ENCODE measurements at places on chromosomes 3 and 15.

DNA sequence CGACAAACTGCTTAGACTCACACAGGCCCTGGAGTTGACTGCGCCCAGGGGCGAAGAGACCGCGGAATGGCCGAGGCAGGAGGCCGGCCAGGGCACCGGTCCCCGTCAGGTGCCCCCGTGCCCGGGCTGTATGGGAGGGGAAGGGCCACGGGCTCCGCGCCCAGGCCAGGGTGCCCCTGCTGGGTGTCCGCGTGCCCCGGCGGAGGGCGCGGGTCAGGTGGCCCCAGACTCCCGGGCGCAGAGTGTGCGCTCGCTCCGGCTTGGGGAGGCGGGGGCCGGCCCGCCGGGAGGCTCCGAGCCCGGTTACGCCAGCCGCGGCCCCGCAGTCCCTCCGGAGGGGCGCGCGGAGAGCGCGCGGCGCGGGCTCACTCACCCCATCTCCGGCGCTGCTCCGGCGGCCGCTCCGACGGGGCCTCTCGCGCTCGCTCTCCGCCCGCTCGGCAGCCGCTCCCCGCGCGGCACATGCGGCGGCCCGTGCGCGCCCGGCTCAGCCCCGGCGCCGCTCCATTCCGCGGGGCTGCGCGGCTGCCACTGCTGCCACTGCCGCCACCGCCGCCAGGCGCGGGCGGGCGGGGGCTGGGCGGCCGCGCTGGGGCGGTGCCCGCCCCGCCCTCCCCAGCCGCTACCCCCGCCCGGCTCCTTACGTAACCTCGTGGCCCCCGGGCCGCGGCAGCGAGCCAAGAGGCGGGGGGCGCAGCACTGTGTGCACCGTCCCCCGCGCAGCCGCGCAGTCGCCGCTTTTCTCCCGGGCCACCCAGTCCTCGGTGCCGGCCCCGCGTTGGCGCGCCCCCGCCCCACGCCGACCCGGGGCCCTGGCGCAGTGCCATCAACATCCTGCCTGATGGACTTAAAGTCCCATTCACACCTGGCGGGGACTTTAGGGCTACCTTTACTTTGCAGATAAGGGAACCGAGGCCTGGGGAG is at the start of gene HOMER2:
HOMER2 (minus strand) TSS at position 563 of the 924 bp plus-strand sequence; CDS start at position 378, 185 bp downstream.
- no peak for DNase-seq

GRCh38 chr3:63354160-63354559 is 76.1 kb downstream of the SYNPR start:
- DNase-seq = no peak

GRCh38 chr3:134883697-134884385 is 88.8 kb downstream of the EPHB1 start:
- DNase-seq = no peak

- no peak for DNase-seq
Observed at GRCh38 chr3:37324131-37324530, 149.7 kb upstream of the LRRFIP2 start.

DNA sequence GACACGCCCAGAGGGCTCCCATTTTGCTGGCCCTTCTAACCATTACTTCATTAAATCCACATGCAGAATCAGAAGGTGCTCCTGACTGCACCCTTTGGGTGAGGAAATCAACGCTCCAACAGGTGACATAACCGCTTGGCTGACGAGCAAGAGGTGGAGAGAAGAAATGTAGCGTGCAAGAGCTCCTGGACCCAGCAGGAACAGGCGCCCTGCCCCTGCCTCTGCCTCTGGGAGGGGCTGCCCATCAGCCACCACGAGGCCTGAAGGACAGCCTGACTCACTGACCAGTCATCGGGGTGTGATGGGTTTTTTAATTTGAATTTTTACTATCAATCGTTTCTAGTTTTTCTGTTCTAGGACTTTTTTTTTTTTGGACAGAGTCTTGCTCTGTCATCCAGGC is 218.2 kb downstream of the ADAMTS17 start:
- no peak for DNase-seq

DNA sequence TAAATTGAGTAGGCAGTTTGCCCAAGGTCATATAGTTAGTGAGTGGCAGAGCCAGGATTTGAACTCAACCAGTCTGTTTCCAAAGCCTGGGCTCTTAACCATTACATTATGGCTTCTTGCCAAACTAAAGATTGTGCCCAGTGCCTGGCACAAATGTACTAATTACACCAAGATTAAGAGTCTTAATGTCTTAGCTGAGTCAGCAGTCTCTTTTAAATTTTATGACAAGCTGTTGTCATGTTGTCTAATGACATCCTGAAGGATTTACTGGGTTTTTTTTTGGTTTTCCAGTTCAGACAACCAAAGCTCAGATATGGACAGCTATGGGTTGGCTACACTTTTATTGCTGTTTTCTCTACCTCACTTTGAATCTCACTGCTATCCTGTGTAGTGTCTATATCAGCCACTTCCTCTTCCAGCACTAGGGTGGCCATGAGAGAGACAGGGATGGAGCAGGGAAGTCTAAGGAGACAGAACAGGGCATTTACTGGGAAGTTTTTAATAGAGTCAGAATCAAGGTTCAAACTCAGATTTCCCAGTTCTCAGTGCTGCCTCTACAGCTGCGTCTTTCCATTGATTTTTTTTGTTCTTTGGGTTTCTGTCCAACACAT is 10.5 kb downstream of the FBXL2 start:
- DNase-seq = no peak

GRCh38 chr15:24678485-24678884 is 2.9 kb downstream of the NPAP1 start:
- DNase-seq = no peak

DNA sequence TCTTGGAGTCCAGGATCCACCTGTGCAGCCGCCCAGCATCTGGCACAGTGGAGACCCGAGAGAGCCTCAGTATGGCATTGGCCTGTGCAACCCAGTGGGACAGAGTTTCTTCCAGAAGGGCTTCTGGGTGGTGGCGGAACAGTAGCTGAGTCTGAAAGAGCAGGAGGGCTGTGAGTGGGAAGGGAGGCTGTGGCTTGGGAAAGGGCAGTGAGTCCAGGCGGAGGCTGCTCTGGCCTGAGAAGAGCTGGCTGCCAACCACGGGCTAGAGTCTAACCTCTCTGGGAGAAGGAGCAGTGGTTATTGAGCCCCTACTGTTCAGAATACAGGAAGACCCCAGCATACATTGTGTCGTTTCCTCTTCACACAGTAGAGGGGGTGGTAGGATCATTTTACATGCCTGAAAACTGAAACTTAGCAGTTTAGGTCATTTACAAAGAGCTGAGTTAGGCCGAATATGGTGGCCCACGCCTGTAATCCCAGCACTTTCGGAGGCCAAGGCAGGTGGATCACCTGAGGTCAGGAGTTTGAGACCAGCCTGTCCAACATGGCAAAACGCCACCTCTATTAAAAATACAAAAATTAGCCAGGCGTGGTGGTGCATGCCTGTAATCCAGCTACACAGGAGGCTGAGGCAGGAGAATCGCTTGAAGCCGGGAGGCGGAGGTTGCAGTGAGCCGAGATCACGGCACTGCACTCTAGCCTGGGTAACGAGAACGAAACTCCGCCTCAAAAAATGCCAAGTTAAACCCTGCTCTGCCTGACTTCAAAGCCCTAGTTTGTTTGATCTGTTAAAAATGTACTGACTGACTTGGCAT is 3.2 kb downstream of the AEN start:
- no peak for DNase-seq

- no peak for DNase-seq
Observed at GRCh38 chr3:71485896-71486295, 97.6 kb downstream of the FOXP1 start.

GRCh38 chr3:42188376-42188775 is 77.6 kb downstream of the CCK start:
- DNase-seq = no peak

DNA sequence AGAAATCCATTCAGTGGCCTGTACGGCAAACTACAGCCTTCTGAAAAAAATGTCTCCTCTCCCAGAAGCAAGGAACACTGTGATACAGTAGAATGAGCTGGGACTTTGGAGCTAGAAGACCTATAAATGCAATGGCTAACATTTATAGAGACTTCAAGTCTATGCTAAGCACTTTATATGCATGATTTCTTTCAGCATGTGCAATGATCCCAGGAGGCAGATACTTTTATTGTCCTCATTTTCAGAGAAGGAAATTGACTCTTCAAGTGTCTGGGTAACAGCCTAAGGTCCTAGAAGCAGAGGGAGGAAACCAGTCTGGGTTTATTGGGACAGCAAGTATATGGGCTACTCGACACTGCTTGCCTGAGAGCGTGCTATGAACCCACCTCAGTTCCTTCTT is 140.9 kb downstream of the ALDH1A2 start:
- DNase-seq = no peak

DNA sequence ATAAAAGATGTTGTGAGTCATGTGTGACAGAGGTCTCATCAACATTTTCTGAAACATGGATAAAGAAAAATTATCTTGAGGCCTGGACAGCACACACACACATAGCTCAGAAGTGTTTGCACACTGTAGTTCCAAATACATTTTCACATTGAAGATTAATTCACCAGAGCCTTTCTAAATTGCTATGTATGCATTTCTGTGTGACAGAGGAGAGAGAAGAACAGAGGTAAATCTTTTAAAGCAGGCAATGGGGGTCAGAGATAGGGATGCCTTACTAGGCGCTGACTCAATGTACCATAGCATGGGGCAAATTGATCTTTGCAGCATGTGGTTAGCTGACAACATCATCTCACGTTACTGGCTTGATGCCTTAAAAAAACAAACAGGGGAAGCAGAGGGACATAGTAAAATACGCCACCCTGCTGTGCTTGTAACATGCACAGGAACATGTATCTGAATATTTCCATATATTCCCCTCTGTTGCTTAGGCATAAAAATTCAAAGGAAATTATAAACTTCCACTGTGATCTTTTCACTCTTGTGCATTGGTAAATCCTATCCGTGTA is 7.7 kb downstream of the POU1F1 start:
- no peak for DNase-seq

DNA sequence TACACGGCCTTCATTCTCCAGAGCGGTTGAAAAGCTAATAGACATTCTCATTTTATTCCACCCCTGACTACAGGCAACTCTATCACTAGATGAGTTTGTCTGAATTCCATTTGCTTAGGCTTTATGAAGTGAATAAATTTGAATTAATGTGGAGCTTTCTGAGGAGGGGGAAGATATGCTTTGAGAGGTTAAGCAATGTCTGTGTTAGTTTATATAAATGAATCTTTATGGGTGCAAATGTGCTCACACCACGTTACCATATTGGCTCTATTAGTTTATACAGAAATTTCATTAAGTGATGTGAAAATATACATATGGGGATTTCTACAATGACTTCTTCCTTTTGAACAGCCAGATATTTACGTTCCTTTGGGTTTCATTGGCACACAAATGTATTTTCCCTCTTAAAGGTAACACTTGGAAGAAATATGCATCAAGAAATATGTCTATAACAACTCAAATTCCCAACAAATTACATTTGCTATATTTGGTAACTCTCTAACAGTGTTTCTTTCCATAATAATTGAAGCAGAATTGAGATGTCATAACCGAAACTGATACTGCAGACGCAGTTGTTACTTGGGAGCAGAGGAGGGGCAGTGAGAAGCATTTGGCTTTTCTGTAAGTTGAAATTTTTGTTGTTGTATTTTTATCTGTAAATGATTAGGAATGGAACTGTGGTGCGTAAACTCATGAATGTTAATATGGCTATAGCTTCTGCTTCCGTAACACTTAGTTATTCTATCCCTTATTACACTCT is 359.4 kb downstream of the CACNA2D3 start:
- no peak for DNase-seq

DNA sequence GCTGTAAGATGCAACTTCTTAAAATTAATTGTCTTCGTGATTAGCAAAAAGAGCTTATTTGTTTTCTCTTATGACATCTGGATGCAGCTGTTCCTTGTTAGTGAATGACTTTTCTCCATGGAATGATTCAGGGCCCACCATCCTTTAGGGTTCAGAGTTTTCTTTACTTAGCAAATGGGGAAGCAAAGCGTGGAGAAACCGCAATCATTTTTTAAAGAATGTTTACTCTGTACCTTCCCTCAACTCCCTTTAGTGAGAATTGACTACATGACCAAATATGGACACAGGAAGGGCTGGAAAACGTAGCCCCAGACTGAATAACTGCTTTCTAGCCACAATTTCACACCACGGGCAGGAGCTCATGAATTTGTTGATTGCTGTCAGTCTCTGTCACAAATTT is 130.1 kb downstream of the EDEM1 start:
- DNase-seq = no peak

DNA sequence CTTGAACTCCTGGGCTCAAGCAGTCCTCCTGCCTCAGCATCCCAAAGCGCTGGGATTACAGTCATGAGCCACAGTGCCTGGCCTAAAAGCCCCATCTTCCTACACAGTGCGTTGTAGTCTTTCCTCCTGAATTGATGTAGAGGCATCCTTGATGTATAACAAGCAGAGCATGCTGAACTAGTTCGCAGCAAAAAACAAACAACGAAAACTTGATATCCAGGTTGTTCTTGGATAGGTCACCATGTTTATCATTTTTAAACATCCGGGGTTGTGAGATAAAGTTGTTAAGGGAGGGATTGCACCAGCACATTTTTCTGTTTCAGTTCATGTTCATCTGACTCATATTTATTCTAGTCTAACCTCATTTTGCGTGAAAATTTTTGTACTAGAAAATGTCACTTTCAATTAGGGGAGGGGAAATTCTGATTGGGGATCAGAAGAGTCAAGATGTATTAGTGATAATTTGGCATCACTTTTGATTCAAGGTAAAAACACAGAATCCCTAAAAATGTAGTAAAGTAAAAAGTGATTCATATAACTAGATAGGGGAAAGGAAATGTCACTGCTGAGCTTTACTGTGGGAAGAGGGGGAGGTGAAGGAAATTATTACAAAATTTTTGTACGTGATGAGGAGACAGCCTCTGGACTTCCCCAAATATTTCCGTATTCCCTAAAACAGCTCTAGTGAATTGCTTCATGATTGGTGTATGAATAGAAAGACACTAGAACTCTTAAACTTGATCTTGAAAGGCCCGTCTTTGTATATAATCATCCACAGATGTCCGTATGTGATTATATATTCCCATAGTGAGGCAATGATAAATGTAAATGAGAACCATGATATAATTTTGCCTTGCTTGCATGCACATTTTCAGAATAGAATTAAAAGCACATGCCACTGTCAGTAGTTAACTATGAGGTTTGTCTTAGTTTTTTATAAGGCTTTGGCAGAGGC is 22.9 kb downstream of the RAB8B start:
- DNase-seq = no peak

GRCh38 chr3:133042778-133043177 is 4.6 kb downstream of the TMEM108 start:
- DNase-seq = no peak

- DNase-seq = no peak
Observed at GRCh38 chr15:26901041-26901440, 34.2 kb downstream of the GABRA5 start.

DNA sequence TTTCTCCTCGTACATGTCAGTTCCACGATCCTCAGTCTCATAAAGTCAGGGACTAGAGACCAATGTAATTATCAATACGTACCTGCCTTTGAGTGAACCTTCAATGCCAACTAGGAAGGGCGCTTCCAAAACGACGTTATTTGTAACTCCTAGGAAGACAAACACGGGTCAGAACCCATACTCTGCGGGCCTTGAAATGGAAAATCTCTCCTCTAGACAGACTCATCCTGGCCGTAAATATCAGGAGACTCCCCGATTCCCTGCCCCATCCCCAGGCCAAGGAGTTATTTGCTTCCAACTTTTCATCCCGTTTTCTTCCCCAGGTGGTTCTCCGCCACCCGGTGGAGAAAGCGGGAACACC is 578 bp downstream of the OIP5 start:
- DNase-seq = no peak

All from stimulated activated CD8-positive, alpha-beta memory T cell treated with anti-CD3 and anti-CD28 coated beads, Interleukin-7, amount 100 ng/mL, for 1 hour (primary cell).